GM13977 (cell line): ENCODE measurements at places on chromosomes 4 and X.

DNA sequence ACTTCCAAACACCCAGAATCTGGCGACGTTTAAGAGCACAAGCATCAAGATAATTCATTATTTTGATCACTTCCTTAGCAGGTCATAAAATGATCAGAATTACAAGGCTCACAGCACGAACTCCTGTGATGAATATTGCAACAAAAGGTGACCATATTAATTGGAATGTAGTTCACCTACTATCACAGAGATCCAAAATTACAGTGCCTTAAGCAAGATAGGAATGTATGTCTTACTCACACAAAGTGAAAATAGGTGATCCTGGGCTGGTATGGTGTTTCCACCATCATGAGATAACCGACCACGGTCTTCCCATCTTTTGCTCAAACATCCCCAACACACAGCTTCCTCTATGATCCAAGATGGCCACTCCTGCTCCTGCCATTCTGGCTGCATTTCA is 131.2 kb downstream of the SCFD2 start:
- no peak for DNase-seq

GRCh38 chr4:68927165-68927564 is 24.4 kb downstream of the UGT2A3 start:
- no peak for DNase-seq

GRCh38 chrX:11180571-11180970 is 69.4 kb downstream of the HCCS start:
- no peak for DNase-seq

DNA sequence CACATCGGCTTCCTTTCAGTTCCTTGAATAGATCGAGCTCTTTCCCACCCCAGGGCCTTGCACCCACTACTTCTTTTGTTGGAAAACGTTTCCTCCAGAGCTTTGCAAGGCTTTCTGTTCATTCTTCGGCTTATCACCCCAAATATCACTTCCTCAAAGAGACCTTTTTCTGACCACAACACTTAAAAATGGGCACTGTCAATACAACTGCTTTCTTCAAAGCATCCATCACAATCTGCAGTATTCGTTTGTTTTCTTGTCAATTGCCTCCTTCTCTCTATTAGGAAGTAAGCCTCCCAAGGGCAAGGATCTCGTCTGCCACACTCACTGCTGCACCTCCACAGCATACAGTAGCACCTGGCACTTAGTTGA is 17.7 kb upstream of the CENPU start:
- DNase-seq, result no peak

DNA sequence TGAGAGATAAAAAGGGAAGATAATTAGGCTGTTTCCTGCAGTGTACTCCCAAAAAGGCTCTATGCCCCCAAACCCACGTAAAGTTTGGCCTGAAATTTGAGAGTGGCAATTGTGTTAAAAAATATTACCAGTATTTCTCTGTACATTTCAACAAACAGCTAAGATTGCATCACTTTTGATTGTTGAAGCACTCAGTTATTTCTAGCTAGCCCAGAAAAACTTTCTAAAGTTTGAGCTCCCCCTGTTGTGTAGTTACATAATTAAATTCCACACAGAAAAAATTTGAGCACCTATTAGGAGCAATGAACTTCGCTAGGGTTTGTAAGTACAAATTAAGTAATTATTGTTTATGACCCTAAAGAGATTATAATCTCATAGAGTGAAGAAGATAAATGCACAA is 109.4 kb downstream of the DLG3 start:
- DNase-seq, result no peak

- DNase-seq, result no peak
These were observed 316.3 kb downstream of the CAMK2D start for GRCh38 chr4:113445286-113445685.

DNA sequence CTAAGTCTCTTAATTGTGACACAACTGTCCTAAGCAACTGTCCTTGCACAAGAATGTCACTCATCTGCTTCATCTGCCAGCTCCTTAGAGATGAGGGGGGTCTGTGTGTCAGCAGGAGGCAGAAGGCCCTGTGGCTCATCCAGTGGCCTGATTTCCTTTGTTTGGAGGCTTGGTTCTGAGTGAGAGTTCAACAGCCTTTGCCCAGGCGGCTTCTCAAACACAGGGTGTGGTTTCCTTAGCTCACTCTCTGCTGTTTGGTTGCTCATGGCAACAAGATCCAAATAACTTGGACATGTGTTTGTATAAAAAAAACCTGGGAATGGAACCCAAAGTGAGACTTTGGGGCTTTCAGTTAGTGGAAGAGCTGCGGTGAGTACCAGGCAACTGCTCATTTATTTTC is 46.6 kb downstream of the MAP7D3 start:
- DNase-seq, result no peak

GRCh38 chrX:2967998-2968909 is 38.1 kb upstream of the ARSH start:
- DNase-seq, result no peak

- DNase-seq, result no peak
These were observed 102.1 kb upstream of the LNX1 start for GRCh38 chr4:53693408-53693807.

- no peak for DNase-seq
These were observed 24.7 kb upstream of the ZMAT1 start for GRCh38 chrX:101956556-101956955.

DNA sequence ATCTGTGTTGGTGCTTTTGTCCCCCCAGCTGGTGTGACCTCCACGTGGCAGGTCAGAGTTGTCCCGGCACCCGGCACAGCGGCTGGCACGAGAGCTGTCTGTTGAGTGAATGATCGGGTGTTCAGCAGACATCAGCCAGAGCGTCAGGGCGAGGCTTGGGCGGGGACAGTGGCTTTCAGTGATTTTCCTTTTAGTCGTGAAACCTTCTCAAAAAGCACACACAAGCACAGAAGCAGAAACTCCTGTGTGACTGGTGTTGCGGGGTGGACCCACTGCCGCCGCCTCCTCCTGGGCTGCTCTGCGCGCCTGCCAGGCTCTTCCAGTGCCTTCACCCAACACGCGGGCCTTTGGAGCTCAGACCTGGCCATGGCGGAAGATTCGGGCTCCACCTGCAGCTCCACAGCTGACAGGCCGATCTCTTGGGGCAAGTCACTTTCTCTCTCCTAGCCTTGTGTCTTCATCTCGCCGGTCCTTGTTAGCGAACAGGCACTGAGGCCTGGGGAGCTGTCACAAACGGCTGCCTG is 51.4 kb upstream of the HGFAC start:
- DNase-seq, result no peak

DNA sequence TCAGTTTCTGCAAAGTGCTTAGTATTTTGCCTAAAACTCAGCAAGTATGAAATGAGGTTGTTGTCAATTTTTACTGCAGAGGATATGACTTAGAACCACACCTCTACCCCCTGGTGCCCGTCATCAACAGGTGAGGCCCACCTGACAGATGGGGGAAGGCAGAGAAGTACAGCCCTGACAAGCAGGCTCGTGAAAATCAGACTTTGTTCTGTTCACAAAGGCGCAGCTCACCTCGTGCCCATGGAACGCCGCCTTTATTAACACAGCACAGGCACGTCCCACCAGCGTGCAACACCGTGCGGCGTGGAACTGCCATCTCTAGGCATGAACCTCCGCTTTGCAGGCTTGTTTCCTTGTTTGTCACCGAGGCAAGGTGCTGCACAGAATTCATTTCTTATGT is 13.3 kb downstream of the CYP4V2 start:
- no peak for DNase-seq

DNA sequence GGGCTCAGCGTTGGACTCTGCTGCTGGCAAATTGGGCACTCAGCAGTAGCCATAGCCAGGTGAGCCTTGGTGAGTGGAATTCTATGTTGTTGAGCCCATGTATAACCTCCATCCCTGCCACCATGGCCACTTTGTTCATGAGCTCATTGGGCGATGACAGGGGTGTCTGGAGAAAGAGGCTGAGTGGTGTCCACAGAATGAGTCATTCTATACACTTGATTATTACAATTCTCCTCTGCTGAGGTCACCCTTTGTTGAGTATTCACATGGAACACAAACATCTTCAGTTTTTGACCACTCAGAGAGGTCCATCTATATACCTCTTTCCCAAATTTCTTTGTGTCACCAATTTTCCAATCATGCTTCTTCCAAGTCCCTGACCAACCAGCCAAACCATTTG is 1341.7 kb downstream of the PCDH7 start:
- DNase-seq, result no peak

GRCh38 chrX:5916945-5917344 is 311.7 kb downstream of the NLGN4X start:
- DNase-seq, result no peak

- DNase-seq, result no peak
These were observed 228.1 kb upstream of the PPARGC1A start for GRCh38 chr4:24117975-24118374.

DNA sequence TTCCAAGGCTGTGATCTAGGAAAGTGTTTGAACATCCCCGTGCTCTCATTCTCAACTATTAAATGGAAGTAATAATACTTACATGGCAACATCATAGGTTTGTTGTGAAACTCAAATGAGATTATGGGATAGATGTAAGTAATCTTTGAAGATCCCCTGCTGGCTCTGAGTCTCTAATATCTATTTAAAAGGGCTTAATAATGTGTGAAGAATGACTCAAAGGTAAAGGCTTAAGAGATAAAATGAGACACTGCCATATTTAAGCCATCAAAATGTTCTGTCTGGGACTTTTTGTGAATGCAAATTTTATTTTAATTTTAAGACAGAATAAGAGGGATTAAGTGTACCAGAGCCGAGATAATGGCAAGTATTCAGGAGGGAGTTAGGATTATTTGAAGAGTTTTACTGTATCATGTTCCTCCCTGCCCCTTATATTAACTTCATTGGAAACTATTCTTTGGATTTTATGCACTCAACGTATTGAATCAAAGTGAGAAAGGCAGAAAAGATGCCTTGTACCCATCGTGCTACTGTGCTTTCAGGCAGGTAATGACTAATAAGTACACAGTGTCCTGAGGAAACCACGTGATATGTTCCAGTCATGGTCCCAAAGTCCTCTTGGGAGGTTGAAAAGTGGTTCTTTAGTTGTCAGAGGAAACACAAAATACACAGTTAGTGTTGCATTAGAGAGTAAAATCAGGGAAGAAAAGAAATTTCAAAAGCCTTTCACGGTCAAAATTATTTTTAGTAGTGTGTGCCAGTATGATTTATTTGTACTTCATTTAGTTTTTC is 192.4 kb downstream of the RBM46 start:
- no peak for DNase-seq

DNA sequence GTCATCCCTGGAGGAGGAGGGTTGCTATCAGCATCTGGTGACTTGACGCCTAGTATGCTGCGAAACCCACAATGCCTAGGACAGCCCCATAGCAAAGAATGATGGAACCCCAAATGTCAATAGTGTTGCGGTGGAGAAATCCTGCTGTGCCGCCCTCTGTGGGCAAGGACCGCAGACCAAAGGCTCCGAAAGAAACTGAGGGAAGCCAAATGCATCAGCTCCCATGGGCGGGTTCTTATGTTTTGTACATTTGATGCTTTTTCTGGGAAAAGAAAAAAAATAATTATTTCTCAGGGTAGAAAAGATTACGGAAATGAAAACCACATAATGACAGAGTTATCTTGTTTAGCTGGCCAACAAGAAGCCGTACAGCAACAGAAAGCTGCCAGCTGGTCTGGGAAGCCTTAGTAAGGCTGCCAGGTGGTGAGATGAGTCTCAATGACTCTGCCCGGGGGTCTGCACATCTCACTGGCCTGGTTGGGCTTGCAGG is 95.0 kb upstream of the TBL1X start:
- DNase-seq, result no peak

GRCh38 chrX:10326578-10326977 is 169.8 kb downstream of the CLCN4 start:
- no peak for DNase-seq

DNA sequence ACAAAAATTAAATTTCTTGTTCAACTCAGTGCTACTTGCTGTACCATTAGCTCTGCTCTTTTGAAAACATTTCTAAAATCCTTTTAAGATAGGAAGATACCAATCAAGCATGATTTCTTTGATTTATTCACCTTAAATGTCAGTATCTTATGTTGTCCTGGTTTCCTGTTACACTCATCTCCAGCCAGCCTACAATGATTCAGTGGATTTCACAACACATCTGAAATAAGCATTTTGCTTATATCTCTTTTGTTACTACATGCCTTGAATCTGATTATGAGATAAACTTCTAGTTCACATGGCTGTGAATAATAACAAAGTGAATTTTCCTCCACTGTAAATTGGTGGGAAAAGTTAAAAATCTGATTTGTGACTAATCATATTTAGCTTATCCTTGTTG is 112.5 kb upstream of the BMP3 start:
- no peak for DNase-seq

GRCh38 chr4:48985602-48985975 is 486 bp upstream of the CWH43 start:
- no peak for DNase-seq

- DNase-seq, result no peak
These were observed 9.9 kb upstream of the MOB1B start for GRCh38 chr4:70892086-70892769.

DNA sequence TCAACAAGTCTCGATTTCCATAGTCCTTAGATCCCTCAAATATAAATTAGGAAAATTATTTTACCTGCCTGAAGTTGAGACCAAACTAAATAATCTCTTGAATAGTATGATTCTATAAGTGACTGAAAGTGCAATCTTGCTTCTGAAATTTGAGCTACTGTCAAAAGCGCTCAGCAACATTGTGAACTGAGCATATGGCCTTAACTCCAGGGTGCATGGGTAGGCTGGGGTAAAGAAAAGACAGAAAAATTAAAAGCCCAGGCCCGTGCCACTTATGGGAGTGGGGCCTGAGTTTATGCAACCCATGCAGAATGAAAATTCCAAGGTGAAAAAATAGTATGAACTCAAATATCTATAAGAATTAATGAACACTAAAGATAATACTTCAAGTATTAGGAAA is 9.8 kb downstream of the PGRMC2 start:
- no peak for DNase-seq

DNA sequence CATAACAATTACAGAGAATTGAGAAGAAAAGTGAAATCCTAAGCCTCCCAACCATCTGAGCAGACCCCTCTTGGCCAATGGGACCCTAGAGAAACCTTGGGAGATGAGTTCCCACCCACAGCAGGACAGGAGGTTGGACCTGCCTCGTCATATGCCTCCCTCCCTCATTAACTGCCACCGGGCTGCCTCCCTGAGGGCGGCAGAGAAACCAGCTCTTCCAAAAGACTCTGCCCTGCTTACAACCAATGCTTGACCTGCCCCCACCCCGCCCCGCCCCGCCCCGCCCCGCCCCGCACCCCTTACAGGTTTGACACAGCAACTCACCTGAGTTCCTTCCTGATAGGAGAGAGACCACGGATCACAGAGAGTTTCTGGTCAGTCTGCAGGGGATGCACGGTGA is 86.1 kb downstream of the ADRA2C start:
- no peak for DNase-seq

DNA sequence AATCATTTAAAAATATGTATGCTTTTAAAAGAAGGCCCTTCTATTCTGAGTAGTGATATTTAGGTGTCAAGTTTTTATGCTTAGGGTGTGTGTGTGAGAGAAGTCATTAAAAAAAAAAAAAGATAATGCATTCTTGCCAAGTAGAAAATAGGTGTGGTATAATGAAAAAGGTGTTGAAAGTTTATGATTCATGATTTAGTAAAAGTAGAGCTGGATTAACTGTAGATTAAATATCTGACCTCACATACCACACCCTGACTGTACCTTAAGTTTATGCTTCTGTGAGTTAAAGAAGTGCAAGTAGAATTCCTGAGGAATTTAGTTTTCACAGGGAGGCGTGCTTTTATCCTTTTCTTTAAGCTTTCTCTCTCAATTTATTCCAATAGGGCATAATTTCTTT is 71.1 kb downstream of the BMPR1B start:
- DNase-seq, result no peak
